ENCODE measurements at places on chromosomes 3 and 15.

DNA sequence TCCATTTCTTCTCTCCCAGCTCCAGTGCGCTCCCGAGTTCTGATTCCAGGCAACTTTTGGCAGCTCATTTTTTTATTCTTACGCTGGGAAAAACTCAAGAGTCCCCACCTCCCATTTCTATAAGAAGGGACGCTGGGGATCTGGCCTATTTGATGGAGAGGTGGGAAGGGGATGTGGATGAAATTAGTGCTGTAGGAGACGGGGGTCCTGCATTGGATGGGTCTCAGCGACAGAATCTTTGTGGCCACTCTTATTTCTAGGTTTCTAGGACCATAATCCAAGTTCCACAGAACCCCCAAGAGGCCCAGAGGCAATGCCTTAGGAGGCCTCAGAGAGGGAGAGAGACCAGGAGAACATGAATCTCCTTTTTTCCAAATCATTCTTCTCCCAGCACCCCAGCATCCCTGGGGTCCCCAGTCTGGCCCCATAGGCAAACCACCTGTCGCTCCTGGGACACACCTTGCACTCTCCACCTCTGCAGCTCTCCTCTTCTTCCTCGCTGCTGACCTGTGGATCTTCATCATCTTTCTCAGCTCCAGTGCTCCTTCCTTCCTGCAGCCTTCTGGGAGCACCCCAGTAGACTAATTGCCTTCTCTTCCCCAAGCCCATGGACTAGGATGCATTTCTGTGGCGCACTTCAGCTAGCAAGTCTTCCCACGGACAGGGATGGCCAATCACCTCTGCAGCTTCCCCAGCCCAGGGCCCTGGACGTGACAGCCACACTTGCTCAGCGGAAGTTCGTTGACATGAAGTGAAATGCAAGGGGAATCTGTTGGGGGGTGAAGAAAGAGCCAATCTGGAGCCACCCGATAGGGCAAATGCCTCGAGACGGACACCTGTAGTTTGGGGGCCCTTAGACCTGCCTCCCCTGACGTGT lies 100.1 kb upstream of the ALDH1A3 start:
- no peak for DNase-seq

GRCh38 chr3:150423761-150424160 lies 15.7 kb downstream of the TSC22D2 start:
- DNase-seq: no peak

- no peak for DNase-seq
Measured at GRCh38 chr3:38616111-38616510, 33.4 kb downstream of the SCN5A start.

DNA sequence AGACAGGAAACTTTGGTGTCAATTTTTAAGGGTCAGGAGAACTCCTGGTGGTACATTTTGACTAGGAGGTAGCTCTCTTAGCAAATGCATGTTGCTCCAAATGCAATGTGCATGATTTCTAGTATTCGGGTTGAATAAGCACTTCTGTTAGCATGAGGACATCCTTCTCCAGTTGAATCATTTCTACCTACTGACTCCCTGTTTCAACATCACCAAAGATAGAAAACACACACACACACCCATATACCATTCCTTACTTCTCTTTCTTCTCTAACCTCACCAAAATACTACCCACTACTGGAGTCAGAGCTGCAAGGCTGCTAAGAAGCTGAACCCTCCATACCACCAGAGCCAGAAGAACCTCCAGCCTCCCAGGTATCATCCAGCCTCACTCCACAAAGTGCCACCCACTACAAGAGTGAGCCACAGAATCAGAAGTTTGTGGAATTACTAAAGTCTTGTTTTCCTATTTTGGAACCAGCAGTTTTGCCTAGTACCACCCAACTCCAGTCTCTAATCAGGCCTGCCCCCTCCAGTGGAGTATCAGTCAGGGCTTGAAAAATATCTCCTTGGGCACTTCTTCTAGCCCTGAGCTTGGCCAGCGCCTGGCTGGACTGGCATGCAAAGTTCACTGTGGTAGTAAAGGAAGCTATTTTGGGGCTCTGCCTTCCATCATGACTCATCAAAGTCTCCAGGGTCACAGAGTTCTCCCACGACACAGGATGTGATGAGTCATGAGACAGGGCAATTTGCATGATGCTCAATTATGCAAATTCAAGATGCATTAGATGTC lies 110.3 kb downstream of the CYP19A1 start:
- no peak for DNase-seq

All from NCI-H2081 treated with DMSO at 0.1 percent for 48 hours (cell line).